EL (cell line): ENCODE measurements at places on chromosomes 13 and 19.
A peak's percentile ranks its signal among the peaks of the same experiment; 100 is the strongest.

- peak; percentile 33 for DNase-seq
Measured at GRCh38 chr19:45558399-45558878, 26.2 kb downstream of the OPA3 start.

- no peak for DNase-seq
Measured at GRCh38 chr19:56091751-56092546, 29.1 kb downstream of the ZNF787 start.

DNA sequence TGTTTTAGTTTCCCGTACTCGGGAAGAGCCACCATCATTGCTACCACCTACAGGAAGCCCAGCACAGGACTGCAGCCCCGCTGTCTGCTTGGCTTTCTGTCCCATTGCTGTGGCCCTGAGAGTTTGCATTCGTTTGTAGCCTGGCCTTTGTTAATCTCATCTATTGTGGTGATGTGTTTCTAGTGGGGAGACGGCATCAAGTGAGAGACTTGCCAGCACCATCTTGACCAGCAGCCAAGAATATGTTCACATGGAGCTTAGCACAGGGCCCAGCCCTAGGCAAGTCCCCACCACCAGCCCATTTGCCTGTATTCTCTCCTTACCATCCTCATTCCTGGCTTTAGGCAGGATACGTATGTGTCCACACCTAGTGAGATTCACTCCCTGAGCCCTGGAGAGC, 17.3 kb upstream of the OVOL3 start:
- no peak for DNase-seq

- DNase-seq: peak; percentile 73
Measured at GRCh38 chr13:98672947-98673613, 79.4 kb downstream of the SLC15A1 start.

DNA sequence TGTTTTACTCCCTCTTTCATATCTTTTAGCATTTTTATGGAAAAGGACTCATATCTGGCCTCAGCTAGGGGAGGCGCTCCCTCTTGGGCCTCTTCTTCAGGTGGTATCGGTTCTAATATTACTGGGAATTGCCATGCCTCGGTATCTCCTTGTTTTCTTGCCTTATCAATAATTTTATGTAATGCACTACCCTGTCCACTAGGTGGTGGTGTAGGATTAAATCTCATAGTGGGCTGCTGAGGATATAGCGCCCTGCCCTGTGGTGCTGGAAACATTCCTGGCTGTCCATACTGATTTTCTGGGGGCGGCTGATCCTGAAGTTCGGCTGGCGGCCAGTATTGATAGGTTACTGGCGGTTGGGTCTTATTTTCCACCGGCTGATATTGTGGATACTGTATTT, 35.8 kb downstream of the ZNF420 start:
- no peak for DNase-seq

- DNase-seq: no peak
Measured at GRCh38 chr19:14433554-14434501, 722 bp downstream of the PKN1 start.

DNA sequence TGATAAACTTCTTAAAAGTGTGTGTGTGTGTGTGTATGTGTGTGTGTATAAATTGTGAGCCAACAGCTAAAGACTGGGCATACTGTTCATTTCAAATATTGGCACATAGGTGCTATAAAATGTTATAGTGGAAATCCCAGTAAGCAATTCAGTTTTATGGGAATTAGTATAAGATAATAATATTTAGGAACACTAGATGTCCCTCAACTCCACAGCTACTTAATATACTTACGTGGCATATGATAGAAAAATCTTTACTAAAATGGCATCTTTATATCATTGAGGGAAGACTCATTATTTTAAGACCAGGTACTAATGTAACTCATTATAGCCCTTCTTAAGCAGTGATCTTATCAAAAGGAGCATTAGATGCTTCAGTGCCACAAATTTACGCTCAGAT, 266.2 kb downstream of the MAB21L1 start:
- peak; percentile 3 for DNase-seq

DNA sequence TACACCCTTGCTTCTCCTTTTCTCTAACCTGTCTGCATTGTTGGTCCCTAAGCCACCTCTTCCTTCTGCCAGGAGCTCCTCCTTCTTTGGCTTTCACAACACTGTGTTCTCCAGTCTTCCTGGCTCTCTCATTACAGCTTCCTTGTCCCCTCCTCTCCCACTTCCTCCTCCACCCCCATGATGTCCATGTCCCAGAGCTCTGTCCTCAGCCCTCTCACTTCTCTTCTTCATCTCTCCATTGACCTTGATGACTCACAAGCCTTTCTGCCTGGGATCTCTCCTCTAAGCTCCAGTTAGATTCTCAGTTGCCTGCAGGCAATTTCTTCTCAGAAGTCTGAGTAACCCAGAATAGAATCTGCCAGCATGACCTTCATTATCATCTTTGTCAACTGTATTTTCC, 100.3 kb upstream of the WASF3 start:
- DNase-seq: peak; percentile 89

- no peak for DNase-seq
Measured at GRCh38 chr19:3631053-3631861, 4.7 kb upstream of the CACTIN start.

- DNase-seq: no peak
Measured at GRCh38 chr13:97076898-97077297, 82.6 kb upstream of the OXGR1 start.

- DNase-seq: no peak
Measured at GRCh38 chr19:33828266-33829075, 31.8 kb downstream of the KCTD15 start.

DNA sequence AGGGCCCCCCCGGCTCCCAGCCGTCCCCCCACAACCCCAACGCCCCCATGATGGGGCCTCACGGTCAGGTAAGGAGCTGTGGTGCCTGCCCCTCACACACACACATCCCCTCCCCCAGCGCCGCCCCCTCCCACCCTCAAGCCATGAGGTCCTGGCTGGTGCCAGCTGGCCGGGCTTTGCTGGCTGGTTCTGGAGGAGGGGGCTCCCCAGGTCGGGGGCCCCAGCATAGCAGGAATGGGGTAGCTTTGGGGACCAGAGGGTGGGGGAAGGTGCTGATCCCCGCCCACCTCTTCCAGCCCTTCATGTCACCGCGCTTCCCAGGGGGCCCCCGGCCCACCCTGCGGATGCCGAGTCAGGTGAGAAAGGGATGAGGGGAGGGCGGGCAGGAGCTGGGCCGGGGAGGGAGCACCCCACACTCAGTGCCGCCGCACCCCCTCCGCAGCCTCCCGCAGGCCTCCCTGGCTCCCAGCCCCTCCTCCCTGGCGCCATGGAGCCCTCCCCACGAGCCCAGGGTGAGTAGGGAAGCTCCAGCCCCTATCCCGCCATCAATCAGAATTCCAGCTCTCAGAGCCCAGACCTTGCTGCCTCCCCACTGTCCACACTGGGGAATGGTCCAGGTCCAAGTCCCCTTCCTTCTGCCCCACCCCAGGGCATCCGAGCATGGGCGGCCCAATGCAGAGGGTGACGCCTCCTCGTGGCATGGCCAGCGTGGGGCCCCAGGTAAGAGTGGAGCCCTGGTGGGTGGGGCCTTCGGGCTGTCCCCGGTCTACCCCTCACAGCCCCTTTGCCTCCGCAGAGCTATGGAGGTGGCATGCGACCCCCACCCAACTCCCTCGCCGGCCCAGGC, 6.4 kb downstream of the ISYNA1 start:
- DNase-seq: no peak

DNA sequence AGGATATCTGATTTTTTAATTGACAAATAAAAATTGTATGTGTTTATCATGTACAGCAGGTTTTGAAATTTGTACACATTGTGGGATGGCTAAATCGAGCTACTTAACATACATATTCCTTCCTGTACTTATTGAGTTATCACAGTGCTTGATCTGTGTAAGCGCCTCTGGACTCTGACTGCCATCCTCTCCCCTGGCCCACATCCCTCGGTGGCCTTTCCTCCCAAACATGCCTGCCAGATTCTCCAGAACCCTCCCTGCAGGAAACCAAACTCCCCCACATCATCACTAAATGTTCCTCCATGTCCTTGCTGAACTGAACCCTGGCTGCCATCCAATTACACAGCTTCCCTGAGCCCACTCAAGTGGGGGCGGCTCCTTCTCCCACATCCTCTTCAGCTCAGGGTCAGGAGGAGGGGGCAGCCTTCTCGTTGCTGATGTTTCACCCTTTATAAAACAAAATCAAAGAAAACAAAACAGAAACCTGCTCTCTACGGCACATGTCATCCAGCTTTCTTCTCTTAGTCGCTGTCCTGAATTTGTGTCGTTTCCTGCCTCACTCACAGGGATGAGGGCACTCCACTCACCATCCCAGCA, 97.1 kb upstream of the SPATA13 start:
- no peak for DNase-seq

DNA sequence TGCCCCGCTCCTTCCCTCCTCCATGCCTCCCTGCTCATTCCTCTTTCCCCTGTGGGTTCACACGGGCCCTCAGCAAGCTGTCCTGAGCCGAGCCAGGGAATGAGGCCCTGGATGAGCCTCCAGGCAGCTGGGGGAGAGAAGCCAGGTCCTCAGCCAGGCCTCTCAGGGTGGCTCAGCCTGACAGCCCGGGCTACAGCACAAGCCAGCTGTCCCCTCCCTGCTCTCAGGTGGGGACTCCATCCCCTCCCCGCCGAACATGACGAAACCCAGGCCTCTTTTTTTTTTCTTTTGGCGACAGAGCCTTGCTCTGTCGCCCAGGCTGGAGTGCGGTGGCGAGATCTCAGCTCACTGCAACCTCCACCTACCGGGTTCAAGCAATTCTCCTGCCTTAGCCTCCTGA, 40.0 kb upstream of the MATK start:
- DNase-seq: no peak

GRCh38 chr19:33610588-33610987, 11.2 kb upstream of the CHST8 start:
- DNase-seq: no peak

DNA sequence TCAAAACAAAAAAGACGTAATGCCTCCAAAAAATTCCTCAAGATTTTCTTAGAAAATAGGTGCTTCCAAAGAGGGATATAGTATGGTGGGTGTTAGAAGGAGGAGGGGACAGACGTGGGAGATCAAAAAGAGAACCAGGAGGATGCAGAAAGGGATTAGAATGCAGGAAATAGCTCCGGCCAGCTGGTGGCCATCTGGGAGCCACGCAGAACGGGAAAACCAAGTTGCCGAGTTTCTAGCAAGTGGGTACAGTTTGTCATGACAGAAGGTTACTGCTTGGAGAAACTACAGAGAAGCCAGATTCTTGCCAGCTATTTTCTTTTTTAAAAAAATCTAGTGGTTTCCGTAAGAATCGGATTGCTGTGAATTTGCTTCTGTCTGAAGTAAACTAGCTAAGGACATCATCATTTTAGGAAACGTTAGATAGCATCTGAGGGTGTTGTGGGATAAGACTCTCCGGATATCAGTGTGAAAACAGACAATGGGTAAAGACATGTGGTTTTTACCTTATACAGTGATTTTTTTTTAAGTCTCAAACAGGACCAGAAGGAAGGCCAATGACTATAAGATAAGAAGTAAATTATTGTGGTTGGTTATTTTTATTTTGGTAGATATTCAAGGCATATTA, 104.9 kb downstream of the HSPH1 start:
- DNase-seq: peak; percentile 30

GRCh38 chr19:48477698-48478338, 8.6 kb downstream of the CYTH2 start:
- DNase-seq: no peak

DNA sequence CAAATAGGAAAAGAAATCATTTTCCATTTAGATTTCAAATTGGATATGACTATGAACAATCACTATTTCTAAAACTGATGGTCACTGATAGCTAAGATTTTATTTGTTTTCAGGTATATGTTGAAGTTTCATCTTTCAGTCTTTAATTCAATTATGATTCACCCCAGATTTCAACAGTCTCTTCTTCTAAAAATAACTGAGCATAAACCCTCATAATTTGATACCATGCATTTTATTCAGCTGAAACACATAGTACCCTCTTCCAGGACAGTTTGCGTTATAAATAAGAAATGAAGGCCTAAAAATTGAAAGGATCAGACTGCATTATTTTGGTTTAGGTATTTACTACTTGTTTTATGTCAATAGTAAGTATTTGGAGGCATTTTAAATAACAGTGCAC, 428.5 kb upstream of the NBEA start:
- no peak for DNase-seq

DNA sequence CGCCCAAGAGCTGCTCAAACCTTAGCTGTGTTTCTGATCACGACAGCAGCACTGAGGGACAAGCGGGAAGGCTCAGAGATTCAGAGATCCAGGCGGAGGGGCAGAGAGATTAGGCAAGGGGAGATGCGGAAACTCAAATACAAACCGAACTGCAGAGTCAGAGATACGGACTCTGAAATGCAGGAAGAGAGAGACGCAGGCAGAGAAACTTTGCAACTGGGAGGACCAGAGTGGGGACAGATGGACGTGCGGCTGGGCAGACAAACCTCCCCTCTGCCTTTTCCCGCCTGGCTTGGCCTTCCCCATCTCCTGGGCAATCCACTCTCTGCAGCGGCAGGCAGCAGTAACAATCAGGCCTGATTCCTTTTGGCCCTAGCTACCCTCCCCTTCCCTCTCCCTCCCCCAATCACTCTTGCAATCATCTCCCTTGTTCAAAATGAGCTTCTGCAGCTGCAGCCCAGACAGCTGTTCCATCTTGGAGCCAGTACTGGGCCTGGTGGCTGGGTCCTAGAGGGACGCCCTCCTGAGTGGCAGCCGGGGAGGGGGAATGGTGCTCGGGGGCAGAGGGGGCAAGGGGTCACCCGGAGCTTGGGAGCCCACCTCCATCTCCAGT, 29.7 kb downstream of the OLFM2 start:
- no peak for DNase-seq

- DNase-seq: peak; percentile 23
Measured at GRCh38 chr13:27830010-27830409, 37.7 kb downstream of the GSX1 start.

GRCh38 chr19:57829316-57829715, 783 bp upstream of the ZNF587B start:
- no peak for DNase-seq

GRCh38 chr13:24982333-24982999, 113.5 kb upstream of the PABPC3 start:
- no peak for DNase-seq

DNA sequence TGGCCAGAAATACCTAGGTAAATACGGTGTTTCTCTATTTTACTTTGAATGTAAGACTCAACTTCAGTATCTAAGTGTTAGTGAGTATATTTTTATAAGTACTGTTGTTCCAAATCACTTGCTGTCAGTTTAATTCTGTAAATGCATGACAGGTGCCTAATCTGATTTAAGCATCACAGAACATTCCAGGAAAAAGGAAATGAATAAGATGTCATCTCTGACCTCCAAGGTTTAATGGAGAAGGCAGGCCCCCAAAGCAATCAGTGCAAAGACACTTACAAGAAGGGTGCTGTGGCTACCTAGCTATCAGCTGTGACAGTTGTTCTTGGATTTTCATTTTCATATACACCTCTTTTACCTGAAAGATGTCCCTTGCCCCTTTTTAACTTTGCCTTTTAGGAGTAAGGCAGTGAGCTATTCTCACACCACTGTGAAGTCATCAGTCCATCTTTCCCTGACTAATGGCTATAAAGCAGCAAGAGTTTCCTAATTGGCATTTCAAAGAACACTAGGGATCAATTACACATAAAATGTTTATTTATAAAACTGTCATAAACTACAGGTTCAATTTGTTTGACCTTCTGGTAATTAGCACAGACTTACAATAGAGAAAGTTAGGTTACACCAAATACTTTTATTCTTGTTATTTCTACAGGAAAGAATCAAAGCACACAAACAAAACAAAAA, 427.6 kb downstream of the SPRY2 start:
- DNase-seq: no peak
